Activated T-helper 1 cell treated with anti-CD3 and anti-CD28 coated beads, Interleukin-12 subunit alpha, Interleukin-12 subunit beta, Interleukin-2, Interleukin-4 antibody, amounts not matched to agents 30 ng/mL and 10 ng/mL and 1 ng/mL, durations not matched to agents 14 hours and 24 hours and 36 hours (primary cell): ENCODE measurements at places on chromosomes 12 and 14. TPM values are rescaled to one million over a fixed set of nuclear protein-coding genes. Genes with fewer than 3 reads are reported as not detected.

- no peak for DNase-seq
Measured at GRCh38 chr14:103537175-103537990, 8.4 kb downstream of the TRMT61A start.

- no peak for DNase-seq
Measured at GRCh38 chr12:2528001-2528400, 266.8 kb upstream of the FKBP4 start.

DNA sequence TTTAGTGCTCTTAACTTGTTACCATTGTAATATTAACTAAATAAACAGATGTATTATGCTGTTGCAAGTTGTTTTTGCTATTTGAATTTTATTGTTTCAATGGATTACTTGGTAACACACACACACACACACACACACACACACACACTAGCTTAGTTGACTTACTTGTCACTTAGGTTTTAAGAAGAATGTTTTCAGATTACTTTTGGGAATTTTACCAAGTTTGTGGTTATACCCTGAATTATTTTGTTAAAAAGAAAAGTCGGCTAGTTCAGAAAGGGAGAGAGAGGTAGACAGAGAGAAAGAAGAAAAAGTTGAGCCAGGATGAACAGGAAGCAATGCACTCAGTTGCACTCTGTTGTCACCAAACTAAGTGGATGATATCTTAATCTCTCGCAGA is 5.3 kb downstream of the SSTR1 start:
- DNase-seq: no peak

- DNase-seq: no peak
Measured at GRCh38 chr12:54272214-54272613, 7.7 kb downstream of the CBX5 start.

GRCh38 chr14:50417853-50418252 is 21.2 kb upstream of the CDKL1 start:
- no peak for DNase-seq

DNA sequence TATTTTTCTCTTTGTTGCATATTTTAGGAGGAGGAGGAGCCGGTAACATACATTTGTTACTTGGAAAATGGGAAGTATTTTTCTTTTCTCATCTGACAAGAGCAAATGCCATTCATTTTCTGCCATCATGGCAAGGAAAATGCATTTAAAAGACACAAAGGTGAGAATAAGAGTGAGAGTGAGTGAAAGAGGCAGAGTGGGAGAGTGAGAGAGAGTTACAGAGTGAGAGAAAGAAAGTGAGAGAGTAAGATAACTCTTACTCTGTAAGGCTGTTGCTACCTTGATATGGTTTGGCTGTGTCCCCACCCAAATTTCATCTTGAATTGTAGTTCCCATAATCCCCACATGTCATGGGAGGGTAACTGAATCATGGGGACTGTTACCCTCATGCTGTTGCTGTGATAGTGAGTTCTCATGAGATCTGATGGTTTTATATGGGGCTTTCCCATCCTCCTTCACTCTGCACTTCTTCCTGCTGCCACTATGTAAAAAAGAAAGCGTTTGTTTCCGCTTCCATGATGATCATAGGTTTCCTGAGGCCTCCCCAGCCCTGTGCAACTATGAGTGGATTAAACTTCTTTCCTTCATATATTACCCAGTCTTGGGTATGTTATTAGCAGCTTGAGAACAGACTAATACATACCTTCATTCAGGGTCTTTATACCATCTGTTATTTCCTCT is 64.2 kb downstream of the ASCL1 start:
- DNase-seq: no peak

DNA sequence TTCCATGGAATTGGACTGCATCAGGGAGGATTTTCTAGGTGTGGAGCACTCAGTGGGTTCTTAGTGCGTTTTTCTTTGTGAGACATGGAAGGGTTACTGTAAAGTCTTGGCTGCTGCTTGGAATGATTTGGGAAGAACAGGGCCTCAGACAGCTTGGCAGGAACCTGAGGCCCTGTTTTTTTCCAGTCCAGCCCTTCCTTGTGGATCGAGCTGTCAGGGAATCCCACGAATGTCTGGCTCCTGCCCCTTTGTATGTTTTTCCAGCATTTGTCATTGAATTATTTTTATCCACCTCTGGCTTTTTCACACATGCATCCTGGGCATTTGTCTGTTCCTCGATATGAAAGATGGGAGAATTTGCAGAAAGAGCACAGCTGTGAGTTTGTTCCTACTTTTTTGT is 158.5 kb downstream of the TGFB3 start:
- DNase-seq: no peak

- DNase-seq: no peak
Measured at GRCh38 chr12:116222358-116222757, 55.1 kb downstream of the MED13L start.

DNA sequence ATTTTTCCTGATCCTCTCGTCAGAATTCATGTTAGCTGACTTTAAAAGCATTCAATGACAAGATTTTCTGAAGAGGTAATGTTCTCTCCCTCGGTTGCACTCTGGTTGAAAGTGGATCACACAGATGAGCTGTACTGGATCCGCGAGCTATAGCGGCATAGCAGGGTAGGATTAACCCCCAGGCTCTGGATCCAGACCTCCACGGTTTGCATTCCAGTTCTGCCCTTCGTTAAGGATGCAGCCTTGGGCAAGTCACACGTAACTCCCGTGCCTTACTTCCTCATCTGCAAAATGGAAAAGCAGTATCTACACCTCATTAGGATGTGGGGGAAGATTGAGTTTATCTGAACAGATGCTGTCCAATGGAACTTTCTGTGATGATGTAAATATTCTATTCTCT is 13.8 kb downstream of the CCDC92 start:
- DNase-seq: no peak

- no peak for DNase-seq
Measured at GRCh38 chr14:52961060-52961639, 10.3 kb upstream of the FERMT2 start.

DNA sequence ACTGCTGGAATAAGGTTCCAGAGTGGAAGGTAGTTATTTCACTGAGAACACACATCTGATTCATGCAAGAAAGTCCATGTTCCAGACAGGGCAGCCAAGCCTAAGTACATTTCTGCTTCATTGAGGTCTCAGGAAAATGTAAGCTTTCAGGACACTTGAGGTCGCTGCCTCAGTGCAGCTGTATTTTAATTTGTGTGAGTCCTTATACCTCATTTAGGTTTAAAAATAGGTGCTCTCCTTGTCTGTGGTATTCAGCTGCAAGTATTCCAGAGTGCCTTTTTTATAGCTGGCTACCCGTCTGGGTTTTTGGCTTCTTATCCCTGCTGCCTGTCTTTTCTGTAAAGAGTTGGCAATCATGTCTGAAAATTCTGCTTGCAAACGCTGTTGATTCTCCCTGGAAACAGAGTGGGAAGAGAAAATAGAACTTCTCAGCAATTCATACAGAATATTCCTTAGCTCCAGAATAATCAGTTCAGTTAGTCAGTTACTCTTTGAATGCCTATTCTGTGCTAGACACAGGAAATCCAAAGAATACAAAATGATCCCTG is 45.3 kb upstream of the PLBD1 start:
- DNase-seq: no peak

DNA sequence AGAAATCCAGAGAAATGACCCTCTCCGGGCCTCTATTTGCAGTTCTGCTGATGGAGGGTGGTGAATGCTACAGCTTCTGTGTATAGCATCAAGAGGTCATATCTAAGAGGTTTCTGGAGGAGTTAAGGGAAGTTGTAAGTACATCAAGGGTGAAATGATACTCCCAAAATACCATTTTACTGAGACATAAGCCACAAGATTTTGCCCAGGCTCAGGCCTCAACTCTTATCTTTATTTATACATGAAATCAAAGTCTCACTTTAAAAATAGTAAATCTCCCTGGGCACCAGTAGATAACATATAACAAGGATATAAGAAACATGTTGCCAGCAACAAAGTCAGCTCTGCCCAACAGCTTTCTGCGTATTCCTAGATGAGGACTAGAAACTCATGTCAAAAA is 40.4 kb downstream of the NIN start:
- no peak for DNase-seq

DNA sequence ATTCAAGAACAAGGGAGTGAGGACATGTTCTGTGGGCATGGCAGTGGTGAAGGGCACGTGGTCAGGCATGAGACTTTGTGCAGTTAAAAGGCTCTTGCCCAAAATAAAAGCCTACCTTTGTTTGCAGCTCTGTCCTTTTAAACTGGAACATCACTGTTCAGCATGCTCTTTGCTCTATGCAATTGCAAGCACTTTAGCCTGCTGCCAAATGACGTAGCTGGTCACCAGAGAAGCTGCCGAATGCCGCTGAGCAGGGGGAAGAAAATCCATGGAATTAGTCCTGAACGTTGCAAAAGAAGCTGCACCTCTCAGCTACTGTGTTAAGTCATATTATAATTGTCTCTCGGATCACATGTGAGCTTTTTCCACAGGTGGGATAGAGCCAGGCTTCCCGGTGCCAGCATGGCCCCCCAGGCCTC is 176.3 kb upstream of the DIO2 start:
- DNase-seq: no peak

GRCh38 chr14:97657609-97658008 is 860.4 kb downstream of the VRK1 start:
- DNase-seq: no peak

DNA sequence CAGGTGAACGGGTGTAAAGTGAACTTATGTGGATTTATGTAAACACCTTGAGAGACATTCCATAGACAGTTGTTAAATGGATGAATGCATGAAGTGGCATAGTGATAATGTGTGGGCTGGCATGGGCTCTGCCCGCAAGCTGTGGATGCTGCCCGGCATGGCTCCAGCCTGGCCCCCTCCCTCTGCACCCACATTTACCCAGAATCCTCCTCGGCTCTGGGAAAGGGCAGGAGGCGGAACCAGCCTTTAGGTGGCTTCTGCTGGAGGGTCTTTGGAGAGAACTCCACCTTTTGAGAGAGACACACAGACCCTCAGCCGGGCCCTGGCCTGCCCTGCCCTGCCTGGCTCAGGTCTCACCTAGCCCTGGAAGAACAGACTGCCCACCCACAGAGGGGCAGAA is 18.7 kb downstream of the RASAL1 start:
- DNase-seq: no peak

FAM90A1 gene
- 0.15 and 0.36 TPM in 2 replicates for total RNA-seq

ARHGAP9 gene
- total RNA-seq: 102 TPM in 2 replicates

METTL17 gene
- 96.1 and 100 TPM in 2 replicates for total RNA-seq

OVCH1 gene
- total RNA-seq: not detected in 2 replicates
